ENCODE measurements at places on chromosomes 2 and 18.
A peak's percentile ranks its signal among the peaks of the same experiment; 100 is the strongest.

- peak; percentile 18 for DNase-seq
These were observed 141.9 kb downstream of the RHBDD1 start for GRCh38 chr2:226977775-226978190.

- DNase-seq: no peak
These were observed 990 bp downstream of the EPAS1 start for GRCh38 chr2:46298272-46298521.

GRCh38 chr2:16466133-16466820 lies 199.4 kb downstream of the CYRIA start:
- DNase-seq: no peak

- peak; percentile 18 for DNase-seq
These were observed 191.1 kb upstream of the REV1 start for GRCh38 chr2:99680946-99681345.

DNA sequence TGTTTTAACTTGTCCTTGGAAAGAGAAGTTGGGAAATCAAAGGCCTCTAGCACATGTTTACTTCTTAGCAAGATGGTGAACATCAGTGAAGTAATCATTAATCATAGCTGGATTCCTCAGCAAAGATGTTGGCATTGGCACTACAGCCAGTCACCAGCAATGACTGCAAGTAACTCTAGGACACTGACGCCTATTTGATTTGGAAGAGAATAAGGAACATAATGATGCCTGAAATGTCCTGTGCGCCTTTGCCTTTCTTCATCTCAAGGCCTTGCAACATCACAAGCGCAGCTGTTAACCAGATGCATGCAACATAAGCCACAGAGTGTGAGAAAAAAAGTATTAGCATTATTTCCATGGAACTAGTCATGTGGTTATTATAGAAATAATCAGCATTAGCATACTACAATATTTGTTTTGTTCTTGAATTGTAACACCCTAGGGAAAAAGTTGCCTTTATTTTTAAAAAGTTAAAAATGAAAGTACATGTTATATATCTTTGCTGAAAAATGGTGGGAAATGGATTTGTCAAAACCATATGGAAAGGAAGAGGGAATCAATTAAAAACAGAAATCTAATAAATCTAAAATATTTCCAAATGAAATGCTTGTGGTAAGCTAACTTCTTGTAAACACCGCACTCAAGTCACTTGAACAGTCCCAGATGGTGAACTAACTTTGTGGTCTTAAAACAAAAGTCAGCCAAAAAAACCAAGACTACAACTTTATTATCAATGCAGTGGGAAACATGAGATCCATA lies 55.6 kb downstream of the THADA start:
- DNase-seq: peak; percentile 62

DNA sequence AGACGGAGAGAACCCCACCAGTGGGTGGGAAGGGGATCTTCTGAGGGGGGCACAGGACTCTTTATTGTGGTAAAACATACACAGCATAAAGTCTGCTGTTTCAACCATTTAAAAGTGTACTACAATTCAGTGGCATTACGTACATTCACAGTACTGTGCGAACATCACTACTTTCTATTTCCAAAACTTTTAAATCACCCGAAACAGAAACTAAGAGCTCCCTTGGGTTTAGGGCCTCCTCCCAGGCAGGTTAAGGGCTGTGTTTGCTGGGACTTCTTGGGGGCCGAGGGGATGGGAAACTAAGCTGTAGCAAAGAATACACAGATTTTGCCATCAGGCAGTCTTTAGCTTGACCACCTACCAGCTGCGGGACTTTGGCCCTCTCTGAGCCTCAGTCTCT lies 242.0 kb downstream of the HAUS1 start:
- DNase-seq: no peak
